ENCODE measurements at places on chromosomes 7 and 10.

- DNase-seq: no peak
These were observed 35.9 kb downstream of the PPP2R2D start for GRCh38 chr10:131936736-131937135.

DNA sequence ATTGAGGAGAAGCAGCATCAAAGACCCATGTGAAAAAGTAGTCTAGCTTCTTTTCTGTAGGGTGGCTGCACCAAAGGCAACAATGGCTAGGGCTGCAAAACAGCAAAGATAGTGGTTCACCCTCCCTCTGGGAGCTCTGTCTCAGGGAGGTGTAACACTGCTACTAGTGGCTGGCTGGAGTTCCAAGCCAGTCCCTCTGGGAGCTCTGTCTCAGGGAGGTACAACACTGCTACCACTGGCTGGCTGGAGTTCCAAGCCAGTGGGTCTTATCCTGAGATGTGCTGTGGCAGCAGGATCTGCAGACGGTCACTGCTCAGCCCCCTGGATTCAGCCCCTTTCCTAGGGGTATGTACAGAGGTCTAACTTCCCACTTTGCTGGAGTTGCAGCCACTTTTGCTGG is 37.9 kb upstream of the TMEM140 start:
- DNase-seq: no peak

DNA sequence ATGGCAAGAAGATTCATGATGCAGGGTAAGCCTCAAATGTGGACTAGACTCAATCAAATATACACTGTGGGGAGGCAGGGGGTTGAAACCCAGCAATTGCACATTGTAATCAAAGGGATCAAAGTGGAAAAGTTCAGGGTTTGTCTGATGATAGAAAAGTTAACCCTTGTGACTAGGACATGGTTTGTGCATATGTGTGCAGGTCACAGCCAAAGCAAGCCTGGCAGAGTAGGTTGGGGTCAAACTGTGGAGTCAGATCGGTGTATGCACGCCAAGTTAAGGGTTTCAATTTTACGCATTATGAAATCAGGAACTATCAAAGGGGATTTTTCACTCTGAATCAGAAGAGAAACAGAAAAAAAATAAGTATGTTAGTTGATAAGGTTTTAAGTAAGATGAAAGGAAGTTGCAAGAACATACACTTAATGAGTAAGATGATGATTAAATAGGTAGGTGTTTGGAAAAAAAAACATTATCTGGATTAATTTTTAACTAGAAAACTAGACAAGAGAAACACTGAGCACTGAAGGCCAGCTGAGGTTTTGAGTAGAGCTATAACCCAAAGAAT is 188.3 kb downstream of the DGKB start:
- no peak for DNase-seq

GRCh38 chr7:155665957-155666287 is 21.5 kb downstream of the RBM33 start:
- no peak for DNase-seq

DNA sequence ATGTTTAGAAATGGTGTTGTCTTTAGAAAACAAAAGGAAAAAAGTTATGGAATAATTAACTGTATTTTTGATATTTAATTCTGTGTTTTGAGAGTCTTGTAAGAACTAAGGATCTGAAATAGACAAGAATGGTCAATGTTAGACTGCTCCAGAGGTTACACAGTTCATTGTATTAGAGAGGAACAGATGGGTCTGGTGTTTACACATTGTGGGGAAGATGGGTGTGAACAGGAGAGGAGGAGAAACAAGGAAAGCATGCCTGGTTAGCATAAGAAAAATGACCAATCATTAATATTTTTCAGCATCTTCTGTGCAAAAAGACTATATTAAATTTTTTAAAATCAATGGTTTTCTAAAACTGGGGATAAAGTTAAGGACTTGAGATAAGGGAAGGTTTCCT is 11.9 kb downstream of the MEOX2 start:
- DNase-seq: no peak

GRCh38 chr7:23887660-23888059 is 177.6 kb downstream of the STK31 start:
- no peak for DNase-seq

GRCh38 chr10:128180843-128181242 is 54.6 kb upstream of the MKI67 start:
- no peak for DNase-seq

Data from NCI-H1092 (cell line).